ENCODE measurements at places on chromosomes 6 and 20.

DNA sequence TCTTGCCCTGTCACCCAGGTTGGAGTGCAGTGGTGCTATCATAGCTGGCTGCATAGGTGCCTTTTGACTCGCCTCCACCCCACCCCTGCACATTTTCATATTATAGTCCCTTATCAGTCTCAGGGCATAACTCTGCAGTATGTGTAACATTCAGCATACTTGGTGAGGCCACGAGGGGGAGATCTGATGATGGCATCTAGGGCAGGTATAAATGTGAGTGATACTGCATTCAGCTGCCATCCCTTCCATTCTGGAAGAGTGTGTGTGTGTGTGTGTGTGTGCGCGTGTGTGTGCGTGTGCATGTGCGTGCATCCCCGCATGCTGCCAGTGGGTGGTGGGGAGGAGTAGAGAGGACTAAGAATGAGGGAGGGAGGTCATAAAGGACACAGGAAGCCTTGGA, 81.4 kb downstream of the JARID2 start:
- DNase-seq = no peak

DNA sequence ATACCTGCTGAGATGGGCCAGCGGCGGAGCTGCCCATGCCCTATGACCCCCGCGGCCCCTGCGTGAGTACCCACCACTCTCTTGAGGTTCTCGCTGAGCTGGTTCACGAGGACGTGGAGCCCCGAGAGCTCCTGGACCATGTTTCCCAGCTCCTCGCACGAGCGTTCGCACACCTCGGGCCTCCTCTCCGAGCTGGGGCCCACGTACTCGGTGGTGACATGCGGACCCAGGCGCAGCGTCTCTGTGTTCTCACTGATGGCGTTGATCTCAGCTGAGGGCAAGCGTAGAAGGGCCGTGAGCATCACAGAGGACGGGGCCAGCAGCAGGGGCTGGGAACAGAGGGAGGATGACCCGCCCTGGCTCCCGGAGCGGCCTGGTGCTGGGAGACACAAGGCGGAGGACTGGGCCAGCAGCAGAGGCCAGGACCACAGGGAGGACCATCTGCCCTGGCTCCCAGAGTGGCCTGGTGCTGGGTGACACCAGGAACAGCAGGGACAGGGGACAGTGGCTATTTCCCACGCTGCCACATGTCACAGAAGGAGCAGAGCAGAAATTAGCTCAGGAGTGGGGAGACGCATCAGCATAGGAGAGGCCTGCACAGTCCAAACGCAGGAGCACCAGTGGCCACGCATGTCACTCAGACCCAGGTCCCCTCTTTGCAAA, 11.8 kb downstream of the THBS2 start:
- DNase-seq = no peak

DNA sequence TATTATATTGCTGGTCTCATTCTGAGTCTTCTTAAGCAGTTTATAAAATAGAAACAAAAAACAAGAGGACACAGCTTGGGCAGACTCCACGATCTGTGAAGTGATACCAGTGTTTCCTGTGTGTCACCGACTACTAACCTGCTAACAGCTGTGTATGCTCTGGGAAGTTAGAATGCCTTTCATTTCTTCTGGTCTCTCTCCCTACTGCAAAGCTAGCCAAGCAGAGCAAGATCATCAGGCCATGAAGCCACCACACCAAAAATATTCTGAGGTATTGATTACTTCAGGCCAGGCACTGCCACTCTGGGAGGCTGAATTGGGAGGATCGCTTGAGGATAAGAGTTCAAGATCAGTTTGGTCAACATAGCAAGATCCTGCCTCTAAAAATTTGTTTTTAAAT, 46.9 kb upstream of the SMIM29 start:
- DNase-seq = no peak

DNA sequence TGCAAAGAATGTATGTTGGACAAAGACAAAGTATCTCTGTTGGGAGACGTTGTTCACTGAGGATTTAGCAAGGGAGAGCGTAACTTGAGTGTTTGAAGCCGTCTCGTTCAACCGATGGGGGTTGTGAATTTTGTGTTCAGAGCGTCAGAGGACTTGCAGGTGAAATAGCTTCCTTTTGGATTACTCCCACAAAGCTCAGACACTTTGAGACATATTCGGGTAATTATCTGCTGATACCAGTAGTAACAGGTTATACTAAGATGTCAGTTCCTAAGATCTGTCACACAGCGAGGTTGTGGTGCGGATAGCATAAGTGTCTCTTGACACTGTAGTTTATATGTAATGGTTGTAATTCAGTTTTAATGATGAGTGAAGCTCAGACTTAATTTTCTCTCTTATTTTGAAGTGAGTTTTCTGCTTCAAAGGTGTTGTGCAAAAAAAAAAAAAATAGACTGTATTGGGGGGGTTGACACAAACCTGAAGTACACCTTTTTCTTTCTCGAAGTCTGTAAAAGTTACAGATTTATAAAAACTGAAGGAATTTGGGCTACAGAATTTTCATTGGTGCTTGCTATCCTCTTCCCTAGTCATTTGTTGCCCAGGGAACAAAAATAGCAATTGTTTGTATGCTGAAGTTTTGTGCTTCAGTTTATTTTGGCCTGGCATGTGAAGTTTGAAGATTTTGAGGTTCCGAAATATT, 1.7 kb downstream of the ASXL1 start:
- DNase-seq = no peak

DNA sequence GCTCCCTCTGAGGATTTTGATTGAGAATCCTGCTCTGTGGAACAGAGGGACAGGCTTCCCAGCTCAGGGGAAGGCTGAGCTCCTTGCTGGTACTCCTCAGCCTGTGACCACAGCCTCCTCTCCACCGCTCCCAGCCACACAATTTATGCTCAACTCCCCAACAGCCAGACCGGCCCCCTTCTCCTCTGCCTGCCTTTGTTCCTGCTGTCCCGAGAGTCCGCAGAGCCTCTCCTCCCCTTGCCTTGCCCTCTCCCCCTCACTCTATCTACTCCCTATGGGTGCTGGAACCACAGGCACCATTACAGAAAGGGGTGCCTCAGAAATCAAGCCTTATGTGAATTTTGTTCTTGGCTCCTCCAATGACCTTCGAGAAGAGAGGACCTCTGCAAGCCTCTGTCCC, 15.9 kb downstream of the MAP1LC3A start:
- DNase-seq = no peak

- DNase-seq = no peak
These were observed 24.0 kb downstream of the C6orf132 start for GRCh38 chr6:42118162-42119001.

GRCh38 chr20:17431621-17432364, 99.4 kb downstream of the BFSP1 start:
- DNase-seq = no peak

- DNase-seq = no peak
These were observed 121.9 kb upstream of the SULF2 start for GRCh38 chr20:47907031-47907675.

GRCh38 chr20:6083926-6084325, 30.1 kb upstream of the LRRN4 start:
- DNase-seq = no peak

DNA sequence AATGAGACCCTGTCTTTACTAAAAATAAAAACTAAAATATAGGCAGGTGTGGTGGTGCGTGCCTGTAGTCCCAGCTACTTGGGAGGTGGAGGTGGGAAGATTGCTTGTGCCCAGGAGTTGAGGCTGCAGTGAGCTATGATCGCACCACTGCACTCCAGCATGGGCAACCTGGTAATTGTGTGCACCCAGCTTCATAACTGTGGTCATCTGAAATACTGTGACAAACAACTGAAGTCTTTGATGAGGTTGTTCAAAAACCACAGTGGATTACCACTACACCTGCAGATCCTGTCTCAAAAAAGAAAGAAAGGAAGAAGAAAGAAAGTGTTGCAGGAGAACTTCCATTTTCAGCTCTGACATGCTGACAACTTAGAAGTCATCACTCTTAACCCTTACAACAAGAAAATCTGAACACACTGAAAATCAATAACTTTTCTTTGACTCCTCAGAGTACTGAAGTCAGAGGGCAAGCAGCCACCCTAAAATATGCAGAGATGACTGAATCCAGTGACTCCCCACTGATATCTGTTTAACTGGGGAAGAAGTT, 13.8 kb upstream of the ZBP1 start:
- no peak for DNase-seq

Data from activated gamma-delta T cell (primary cell).